ENCODE measurements at places on chromosomes 13 and 19. TPM values are rescaled to one million over a fixed set of nuclear protein-coding genes. Genes with fewer than 3 reads are reported as not detected.

DNA sequence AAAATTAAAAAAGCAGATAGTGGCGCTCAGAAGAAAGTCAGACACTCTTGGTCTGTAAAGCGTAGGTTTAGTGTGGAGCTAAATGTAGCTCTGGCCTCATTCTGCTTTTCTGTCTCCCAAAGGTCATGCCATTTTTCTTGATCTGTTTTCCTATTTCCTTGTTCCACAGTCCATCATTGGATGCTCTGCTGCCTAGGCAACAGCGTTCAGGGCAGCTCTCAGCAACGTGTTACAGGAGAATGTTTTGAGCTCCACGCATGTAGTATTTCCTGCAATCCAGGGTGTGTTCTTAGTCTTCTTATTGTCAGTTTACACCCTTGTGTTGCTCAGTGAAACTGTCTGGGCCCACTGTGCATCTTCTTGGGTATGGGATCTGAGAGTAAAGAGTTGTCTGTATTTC, 46.0 kb upstream of the PCDH8 start:
- H3K4me1 ChIP-seq: no peaks in the 10 kb centered on the region
- H3K27me3 ChIP-seq: no peaks in the 10 kb centered on the region
- H3K27ac ChIP-seq: no peak overlapping the region
- H3K4me3 ChIP-seq: no peak overlapping the region
- H3K36me3 ChIP-seq: no peaks in the 10 kb centered on the region

DNA sequence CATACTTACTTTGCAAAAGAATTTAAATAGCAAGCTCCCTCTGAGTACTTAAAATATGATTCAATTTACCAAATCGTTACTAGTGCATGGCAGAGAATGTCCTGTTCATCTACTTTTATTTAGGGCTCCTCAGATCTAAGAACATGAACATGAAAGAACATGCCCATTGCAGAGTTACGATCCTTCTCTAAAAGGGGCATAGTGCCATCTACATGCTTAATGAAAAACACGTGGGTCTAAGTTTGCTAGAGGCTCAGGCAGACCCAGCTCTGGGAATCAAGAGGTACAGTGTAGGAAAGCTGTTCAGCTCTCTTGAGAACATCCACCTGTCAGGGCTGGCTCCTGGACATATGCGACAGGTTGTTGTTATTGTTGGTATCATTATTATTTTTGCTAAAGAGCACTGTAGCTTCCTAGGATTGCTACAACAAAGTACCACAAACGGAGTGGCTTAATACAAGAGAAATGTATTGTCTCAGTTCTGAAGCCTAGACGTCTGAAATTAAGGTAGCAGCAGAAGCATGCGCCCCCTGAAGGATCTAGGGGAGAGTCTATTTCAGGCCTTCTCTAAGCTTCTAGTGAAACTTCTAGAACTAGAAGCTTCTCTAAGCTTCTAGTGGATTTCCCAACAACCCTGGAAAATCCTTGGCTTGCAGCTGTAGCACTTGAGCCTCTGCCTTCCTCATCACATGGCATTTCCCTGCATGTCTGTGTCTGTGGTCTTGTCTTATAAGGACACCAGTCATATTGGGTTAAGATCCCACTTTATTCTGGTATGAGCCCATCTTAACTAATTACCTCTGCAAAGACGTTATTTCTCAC, 133.9 kb downstream of the DCT start:
- DNase-seq: no peak
- H3K27me3 ChIP-seq: no peaks in the 10 kb centered on the region

DNA sequence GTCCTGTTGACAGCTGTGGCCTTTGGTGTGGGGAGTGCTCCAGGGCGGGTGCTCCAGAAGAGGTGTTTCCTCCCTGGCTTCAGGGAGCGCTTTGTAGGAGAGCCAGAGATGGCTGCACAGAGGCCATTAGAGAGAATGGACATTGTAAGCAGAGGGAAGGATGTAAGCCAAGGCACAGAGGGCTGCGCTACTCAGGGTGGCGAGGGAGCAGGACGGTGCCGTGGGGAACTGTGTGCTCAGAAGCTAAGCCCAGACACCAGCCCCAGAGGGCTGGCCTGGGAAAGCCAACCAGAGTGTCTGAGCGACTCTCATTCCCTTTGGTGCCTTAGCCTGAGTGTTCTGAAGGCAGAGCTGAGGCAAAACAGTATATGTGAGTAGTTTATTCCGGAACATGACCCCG, 92.2 kb downstream of the TSHZ3 start:
- H3K27ac ChIP-seq: no peak overlapping the region
- H3K27me3 ChIP-seq: no peaks in the 10 kb centered on the region
- no peaks in the 10 kb centered on the region for H3K4me1 ChIP-seq
- no peak overlapping the region for H3K4me3 ChIP-seq
- no peaks in the 10 kb centered on the region for H3K36me3 ChIP-seq

DNA sequence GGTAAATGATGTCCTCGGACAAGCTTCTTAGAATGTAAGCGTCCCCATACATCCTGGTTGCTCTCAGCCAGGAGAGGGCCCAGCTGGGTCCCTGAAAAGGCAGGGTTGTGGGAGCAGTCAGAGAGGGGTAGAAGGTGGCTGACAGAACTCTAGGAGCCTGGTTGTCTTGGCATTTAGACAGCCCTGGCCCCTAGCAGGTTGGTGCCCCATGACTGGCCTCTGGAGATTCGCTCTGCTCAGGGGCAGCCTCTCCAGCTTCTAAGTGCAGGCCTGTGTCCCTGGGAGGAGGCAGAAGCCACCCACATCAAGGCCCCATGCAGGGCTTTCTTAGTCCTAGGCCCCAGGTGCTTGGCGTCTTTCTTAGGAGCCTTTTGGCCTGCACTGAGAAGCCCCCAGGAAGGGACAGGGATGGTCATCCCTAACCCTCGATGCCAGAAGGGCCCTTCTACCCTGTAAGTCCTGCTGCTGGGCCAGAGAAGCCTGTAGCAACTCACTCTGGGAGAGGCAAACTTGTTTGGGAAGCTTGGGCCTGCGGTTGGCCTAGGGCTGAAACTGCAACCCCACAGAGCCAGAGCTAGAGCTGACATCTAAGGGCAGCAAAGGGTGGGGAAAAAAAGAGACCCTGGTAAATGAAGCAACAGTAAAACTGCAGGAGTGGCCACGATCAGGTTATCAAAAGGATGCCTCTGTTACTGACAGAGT, 2.8 kb upstream of the CDX2 start:
- H3K27me3 ChIP-seq: no peaks in the 10 kb centered on the region
- no peaks in the 10 kb centered on the region for H3K4me1 ChIP-seq
- DNase-seq: no peak
- H3K36me3 ChIP-seq: no peaks in the 10 kb centered on the region
- no peak overlapping the region for H3K4me3 ChIP-seq

DNA sequence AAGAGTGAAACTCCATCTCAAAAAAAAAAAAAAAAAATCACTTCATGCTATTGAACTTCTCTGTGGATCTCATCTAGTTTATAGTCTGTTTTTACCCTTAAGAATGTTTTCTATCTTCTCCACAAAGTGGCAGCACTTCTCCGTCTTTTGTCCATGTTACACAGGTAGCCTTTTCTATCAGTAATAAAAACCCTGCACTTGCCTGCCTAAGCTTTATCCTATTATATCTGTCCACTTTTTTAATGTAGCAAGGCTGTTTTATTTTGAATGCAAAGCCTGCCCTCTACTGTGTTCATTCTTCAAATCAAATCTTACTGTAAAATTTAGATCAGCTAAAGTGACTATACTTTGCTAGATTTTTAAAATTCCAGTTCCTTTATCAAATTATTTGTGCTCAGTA, 124.0 kb downstream of the STOML3 start:
- H3K4me1 ChIP-seq: no peaks in the 10 kb centered on the region
- H3K4me3 ChIP-seq: no peak overlapping the region
- no peaks in the 10 kb centered on the region for H3K36me3 ChIP-seq
- no peak for DNase-seq

- no peaks in the 10 kb centered on the region for H3K4me1 ChIP-seq
- no peak for DNase-seq
- no peaks in the 10 kb centered on the region for H3K36me3 ChIP-seq
- no peaks in the 10 kb centered on the region for H3K27me3 ChIP-seq
- no peak overlapping the region for H3K4me3 ChIP-seq
Observed at GRCh38 chr13:30819136-30819888, 84.0 kb downstream of the ALOX5AP start.

GRCh38 chr19:50414864-50415660, 3.7 kb upstream of the SPIB start:
- H3K36me3 ChIP-seq: no peaks in the 10 kb centered on the region
- no peak overlapping the region for H3K4me3 ChIP-seq
- H3K4me1 ChIP-seq: no peaks in the 10 kb centered on the region
- no peak overlapping the region for H3K27ac ChIP-seq
- no peaks in the 10 kb centered on the region for H3K27me3 ChIP-seq

DNA sequence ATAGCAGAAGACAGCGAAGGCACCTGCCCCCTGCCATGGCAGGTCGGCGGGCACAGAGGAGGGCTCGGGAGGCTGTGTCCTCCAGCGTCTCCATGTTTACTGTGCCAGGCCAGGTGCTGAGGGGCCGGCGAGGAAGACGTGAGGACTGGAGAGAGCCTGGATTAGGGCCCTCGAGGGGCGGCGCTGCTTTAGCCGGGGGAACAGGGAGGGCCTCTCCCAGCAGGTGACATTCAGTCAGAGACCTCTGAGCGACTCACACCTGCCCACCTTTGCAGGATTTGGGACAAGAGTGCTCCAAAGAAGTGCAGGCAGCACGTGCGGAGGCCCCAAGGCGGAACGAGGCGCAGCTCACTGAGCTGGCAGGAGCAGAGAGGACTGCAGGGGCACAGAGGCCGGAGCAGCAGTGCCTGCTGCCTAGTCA, 17.6 kb downstream of the KDM4B start:
- DNase-seq: no peak
- no peak overlapping the region for H3K4me3 ChIP-seq
- no peaks in the 10 kb centered on the region for H3K4me1 ChIP-seq

GRCh38 chr13:52887165-52887564, 38.7 kb upstream of the PCDH8 start:
- no peak overlapping the region for H3K27ac ChIP-seq
- H3K36me3 ChIP-seq: no peaks in the 10 kb centered on the region
- H3K27me3 ChIP-seq: no peaks in the 10 kb centered on the region
- H3K4me1 ChIP-seq: peaks cover 6% of the 10 kb centered on the region

- H3K27ac ChIP-seq: no peak overlapping the region
- peaks cover 3% of the 10 kb centered on the region for H3K36me3 ChIP-seq
- H3K27me3 ChIP-seq: no peaks in the 10 kb centered on the region
- H3K4me1 ChIP-seq: no peaks in the 10 kb centered on the region
- no peak overlapping the region for H3K4me3 ChIP-seq
Observed at GRCh38 chr19:2040647-2041432, 10.2 kb downstream of the MKNK2 start.

GRCh38 chr19:31335716-31336115, 13.5 kb downstream of the TSHZ3 start:
- H3K27ac ChIP-seq: no peak overlapping the region
- no peaks in the 10 kb centered on the region for H3K4me1 ChIP-seq
- DNase-seq: no peak
- no peaks in the 10 kb centered on the region for H3K36me3 ChIP-seq
- no peak overlapping the region for H3K4me3 ChIP-seq
- H3K27me3 ChIP-seq: no peaks in the 10 kb centered on the region

The ZNF749 gene
- total RNA-seq: 7.6 TPM

The N4BP2L2 gene
- 239 TPM for total RNA-seq

The PNMA8B gene
- 1.5 TPM for total RNA-seq

The EGLN2 gene
- 85.7 TPM for total RNA-seq

The IPO5 gene
- 97.3 TPM for total RNA-seq

The PCDH17 gene
- 20.8 TPM for total RNA-seq

The CCDC169 gene
- total RNA-seq: 0.55 TPM

The THAP8 gene
- 4.1 TPM for total RNA-seq

The URAD gene
- total RNA-seq: not detected

Measured in aorta (tissue), 5 donors.